ENCODE measurements at places on chromosomes 3 and 15.

DNA sequence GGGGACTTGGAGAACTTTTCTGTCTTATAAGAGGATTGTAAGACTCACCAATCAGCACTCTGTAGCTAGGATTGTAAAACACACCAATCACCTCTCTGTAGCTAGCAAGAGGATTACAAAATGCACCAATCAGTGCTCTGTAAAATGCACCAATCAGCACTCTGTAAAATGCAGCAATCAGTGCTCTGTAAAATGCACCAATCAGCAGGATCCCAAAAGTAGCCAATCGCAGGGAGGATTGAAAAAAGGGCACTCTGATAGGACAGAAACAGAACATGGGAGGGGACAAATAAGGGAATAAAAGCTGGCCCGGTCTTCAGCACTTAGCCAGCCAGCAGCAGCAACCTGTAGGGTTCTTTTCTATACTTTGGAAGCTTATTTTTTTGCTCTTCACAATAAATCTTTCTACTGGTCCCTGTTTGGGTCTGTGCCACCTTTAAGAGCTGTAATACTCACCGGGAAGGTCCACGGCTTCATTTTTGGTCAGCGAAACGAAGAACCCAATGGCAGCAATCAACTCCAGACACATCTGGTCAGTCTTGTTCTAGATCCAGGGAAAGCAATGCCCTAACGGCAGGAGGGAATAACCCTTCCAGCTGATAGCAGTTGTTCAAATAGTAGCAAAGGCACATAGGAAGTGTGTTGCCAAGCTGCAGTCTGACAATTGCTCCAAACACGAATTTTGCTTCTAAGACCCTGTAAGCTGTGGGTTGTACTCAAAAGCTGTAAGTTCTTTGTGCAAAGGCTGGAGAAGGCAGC is 135.6 kb downstream of the TJP1 start:
- DNase-seq, result no peak

GRCh38 chr3:126031981-126032471 is 51.9 kb downstream of the SLC41A3 start:
- no peak for DNase-seq

DNA sequence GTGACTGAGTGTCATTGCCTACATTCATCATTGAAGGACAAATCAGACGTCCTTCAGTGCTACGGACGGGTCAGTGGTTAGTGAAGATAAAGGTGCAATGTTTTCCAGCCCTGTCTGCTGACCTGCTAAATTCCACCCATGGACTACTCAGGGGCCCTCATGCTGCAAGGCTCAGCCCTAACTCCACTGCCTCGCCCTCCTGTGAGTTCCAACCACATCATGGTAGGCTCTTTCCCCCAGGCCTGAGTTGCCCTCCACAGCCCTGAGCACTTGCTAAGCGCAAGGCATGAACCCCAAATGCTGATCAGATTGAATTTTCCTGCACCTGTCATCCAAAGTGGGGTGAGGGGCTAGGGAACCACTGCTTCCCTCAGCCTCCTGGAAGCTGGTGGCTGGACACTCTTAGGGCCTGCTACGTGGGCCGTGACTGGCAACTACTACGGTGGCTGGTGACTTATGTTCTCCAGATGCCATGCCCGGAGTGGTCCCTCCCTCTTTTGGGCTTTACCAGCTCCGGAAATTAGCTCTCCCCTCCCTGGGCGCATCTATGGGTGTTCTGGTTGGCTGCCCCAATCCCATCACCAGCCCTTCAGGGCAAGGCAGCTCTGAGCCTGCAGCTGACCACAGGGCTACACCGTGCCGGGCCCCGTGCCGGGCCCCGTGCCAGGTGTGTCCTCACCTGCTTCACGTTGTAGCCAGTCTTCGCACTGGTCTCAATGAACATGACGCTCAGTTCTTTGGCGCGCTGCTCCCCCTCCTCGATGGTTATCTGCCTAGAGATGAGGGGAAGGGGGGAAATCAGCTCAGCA is 32.1 kb downstream of the SRPRB start:
- DNase-seq, result no peak

DNA sequence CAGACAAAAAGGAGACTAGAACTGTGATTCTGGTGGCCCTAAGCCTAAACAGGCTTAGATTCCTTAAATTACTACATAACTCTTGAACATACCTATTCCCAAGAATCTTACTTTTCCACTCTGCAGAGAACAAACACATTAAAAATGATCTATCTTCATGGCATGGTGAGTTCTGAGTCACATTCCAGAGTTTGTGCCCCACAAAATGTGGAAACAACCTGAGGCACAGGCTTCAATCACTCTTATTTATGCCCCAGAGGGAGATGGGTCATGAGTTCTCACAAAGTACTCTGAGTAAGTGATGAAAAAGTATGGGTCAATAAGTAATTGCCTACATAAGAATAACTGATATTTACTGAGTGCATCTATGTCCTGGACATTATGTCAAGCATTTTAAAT is 137.5 kb upstream of the SLC2A2 start:
- DNase-seq, result no peak

DNA sequence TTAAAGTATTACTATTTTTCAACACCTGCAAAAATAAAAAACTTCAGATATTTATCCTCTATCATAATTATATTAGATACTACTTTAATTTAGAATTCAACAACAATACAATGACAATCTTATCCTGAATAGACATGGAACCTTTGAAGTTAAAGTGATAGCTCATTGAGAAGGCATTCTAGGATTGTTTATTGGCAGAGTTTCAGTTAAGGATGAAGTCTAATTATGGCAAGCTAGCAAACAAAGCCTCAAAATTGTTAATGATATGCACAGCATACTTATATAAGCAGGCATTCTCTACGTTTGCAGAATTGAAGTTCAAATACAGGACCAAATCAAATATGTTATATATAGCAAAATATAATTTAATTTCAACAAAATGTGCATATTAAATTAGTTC is 91.2 kb upstream of the ABI3BP start:
- no peak for DNase-seq

DNA sequence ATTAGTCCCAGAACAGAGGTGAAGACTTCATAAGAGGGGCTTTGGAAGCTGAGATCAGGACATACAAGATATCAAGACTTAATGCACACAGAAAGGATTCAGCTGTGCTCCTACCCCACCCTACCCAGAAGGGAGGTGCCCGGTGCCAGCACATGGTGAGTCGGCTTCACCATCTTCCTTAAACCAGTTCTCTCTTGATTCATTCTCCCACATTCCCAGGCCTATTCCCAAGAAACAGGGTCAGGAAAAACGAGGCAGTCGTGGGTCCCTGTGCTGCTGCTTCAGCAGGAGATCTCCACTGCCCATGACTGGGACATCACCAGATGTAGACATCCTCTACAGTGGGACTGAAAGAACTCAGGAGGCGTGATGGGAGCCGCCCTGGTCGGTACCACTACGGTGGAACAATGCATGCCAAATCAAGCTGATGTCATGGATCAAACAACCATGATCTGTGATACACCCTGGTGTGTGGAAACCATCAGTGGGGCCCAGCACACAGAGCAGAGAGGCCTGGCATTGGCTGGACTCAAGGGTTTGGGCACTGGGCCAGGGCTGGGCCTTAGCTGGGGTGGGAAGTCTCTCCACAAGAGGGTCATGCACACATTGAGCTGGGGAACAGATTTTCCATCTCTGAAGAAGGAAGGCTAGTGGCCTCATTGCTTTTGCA is 41.9 kb downstream of the CCDC12 start:
- no peak for DNase-seq

- DNase-seq, result no peak
These were observed 42.0 kb upstream of the SPTSSB start for GRCh38 chr3:161413127-161413854.

DNA sequence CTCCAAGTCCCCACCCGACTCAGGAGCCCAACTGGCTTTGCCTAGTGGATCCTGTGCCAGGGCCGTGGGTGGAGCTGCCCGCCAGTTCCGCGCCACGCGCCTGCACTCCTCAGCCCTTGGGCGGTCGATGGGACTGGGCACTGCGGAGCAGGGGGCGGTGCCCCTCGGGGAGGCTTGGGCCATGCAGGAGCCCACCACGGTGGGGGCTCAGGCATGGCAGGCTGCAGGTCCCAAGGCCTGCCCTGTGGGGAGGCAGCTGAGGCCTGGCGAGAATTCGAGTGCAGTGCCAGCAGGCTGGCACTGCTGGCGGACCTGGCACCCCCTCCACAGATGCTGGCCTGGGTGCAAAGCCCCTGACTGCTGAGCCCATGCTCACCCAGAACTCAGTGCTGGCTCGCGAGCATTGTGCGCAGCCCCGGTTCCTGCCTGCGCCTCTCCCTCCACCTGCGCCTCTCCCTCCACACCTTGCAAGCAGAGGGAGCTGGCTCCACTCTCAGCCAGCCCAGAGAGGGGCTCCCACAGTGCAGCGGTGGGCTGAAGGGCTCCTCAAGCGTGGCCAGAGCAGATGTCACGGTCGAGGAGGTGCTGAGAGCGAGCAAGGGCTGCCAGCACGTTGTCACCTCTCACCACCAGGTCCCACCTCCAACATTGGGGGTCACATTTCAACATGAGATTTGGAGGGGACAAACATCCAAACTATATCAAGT is 122.7 kb downstream of the USP13 start:
- DNase-seq, result no peak

Measured in CD4-positive, alpha-beta T cell treated with Interleukin-15 for 4 hours (primary cell).